ENCODE measurements at places on chromosomes 5 and 9. TPM values are rescaled to one million over a fixed set of nuclear protein-coding genes. Genes with fewer than 3 reads are reported as not detected.

MAPK9 gene
- 32.8 TPM for total RNA-seq

PCSK1 gene
- 0.29 TPM for total RNA-seq

CATSPER3 gene
- 0.15 TPM for total RNA-seq

BTNL3 gene
- total RNA-seq = not detected

FBP2 gene
- total RNA-seq = not detected

ADCY2 gene
- total RNA-seq = not detected

BAAT gene
- total RNA-seq = 0.31 TPM

IRX1 gene
- not detected for total RNA-seq

ANKRD18B gene
- total RNA-seq = 4.6 TPM

FAM221B gene
- not detected for total RNA-seq

BTNL8 gene
- total RNA-seq = not detected

DPP7 gene
- 112 TPM for total RNA-seq

SOHLH1 gene
- total RNA-seq = 0.05 TPM

SEMA5A gene
- under 0.01 TPM for total RNA-seq

MARCHF11 gene
- not detected for total RNA-seq

NTRK2 gene
- total RNA-seq = 0.02 TPM

CKMT2 gene
- total RNA-seq = not detected

ADGRV1 gene
- 0.50 TPM for total RNA-seq

KCNN2 gene
- 0.20 TPM for total RNA-seq

ZNF79 gene
- 6.7 TPM for total RNA-seq

MIGA2 gene
- 15.3 TPM for total RNA-seq

BNC2 gene
- 6.7 TPM for total RNA-seq

SPINK6 gene
- 0.75 TPM for total RNA-seq

TAS2R1 gene
- total RNA-seq = not detected

PHF24 gene
- total RNA-seq = 0.09 TPM

ADAMTS12 gene
- total RNA-seq = 7.1 TPM

PCDHB12 gene
- not detected for total RNA-seq
